Heart right ventricle (tissue), 16 donors: ENCODE measurements at places on chromosomes 2 and 18. TPM values are rescaled to one million over a fixed set of nuclear protein-coding genes. Genes with fewer than 3 reads are reported as not detected.

Gene DRC1
- 0.17 TPM for total RNA-seq

Gene KIAA2012
- not detected for total RNA-seq

DNA sequence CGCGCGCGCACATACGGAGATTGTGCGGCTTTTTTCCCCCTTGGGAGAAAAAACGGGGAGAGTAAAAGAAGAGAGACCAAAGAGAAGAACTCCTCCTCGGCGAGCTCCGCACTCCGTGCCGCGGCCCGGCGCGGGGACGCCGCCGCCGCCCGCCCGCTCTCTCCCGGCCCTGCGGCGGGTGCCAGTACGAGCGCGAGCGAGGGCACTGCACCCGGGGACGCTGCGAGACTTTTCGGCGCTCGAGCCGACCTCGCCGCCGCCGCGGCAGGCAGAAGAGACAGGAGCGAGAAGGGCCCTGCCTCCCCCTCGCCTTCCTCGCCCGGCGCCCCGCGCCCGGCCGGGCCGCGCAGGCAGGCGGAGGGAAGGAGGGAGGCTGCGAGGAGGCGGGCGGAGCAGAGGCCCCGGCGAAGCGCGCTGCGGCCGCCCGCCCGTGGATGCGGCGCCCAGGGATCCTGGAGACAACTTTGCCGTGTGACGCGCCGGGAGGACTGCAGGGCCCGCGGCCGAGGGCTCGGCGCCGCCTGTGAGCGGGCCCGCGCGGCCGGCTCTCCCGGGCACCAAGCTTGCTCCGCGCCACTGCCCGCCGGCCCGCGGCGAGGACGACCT is 857 bp upstream of the INHBB start:
- DNase-seq = no peak

GRCh38 chr2:63488118-63488713 is 100.1 kb downstream of the WDPCP start:
- no peak for DNase-seq

Gene NEUROD1
- not detected for total RNA-seq

DNA sequence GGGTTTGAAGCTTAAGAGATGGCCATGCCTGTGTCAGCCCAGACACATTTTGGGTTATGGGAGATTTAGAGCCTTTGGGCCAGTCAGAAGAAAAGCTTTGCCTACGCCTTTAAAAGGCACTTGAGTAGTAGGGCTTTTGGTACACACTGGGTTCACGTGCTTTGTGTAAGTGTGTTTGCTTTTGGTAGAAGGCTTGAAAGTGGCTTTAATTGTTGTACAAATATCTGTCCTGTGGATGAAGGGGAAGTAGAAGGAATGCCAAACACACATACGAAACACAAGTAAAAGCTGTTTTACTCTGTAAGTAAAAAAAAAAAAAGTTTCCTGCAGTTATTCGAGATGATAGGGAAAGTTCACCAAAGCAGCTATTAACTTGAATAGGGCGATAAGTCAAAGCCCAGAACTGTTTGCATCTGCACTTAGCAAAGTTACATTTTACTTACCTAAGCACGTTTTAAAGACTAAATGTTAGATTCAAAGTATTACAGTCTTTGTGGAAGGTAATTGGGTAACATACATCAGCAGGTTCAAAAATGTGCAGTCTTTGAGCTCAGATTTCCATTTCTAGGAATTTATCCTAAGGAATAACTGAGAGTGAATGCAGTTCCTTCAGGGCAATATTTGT is 75.4 kb downstream of the STK25 start:
- DNase-seq = no peak

DNA sequence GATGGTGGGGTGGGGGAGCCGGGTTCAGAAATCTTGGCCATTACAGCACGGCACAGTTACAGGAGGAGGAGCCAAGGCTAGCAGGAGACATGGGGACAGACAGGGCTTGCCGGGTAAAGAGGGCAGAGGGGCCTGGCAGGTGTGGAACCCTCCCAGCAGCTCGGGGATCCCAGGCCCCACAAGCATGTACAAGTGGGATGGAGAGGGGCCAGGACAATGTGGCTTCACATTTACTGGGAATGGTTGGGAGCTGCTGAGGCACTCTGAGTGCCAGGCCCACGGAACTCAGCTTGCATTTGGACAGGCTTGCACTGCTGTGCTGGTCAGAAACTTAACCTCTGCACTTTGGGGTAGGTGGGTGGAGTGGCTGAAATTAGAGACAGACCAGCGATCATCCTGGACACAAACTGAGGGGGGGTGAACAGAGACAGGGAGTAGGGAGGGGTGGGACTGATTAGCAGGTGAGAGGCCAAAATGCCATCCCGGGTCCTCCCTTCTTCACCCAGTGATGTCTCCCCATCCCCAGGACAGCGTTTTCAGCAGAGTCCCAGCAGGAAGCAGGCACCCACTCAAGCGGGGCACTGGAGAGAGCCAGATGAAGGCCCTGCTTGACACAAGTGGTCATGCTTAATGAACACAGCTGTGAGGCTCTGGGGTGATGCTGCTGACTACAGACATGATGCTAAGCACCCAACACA is 9.6 kb downstream of the PER2 start:
- no peak for DNase-seq

Gene GPR55
- not detected for total RNA-seq

DNA sequence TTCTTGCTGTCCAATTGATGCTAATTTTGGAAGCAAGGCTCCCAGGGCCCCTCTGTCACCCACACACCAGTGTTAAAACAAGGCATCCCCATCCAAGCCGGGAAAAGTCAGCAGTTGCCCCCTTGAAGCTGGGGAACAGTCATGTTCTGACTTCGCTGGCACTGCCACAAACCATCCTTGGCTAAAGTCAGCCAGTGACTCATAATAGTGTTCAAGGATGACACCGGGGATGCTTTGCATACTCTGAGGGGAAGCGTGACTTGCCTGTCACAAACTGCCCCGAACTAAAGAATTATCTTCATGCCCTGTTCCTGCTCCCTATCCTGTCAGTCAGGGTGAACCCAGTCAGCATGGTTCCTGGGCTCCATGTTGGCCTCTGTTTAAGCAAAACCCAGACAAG is 37.0 kb downstream of the TGFA start:
- no peak for DNase-seq

- DNase-seq = no peak
Measured at GRCh38 chr2:9654452-9655100, 23.8 kb upstream of the YWHAQ start.

- DNase-seq = no peak
Measured at GRCh38 chr2:83561592-83561991, 897.5 kb downstream of the SUCLG1 start.

DNA sequence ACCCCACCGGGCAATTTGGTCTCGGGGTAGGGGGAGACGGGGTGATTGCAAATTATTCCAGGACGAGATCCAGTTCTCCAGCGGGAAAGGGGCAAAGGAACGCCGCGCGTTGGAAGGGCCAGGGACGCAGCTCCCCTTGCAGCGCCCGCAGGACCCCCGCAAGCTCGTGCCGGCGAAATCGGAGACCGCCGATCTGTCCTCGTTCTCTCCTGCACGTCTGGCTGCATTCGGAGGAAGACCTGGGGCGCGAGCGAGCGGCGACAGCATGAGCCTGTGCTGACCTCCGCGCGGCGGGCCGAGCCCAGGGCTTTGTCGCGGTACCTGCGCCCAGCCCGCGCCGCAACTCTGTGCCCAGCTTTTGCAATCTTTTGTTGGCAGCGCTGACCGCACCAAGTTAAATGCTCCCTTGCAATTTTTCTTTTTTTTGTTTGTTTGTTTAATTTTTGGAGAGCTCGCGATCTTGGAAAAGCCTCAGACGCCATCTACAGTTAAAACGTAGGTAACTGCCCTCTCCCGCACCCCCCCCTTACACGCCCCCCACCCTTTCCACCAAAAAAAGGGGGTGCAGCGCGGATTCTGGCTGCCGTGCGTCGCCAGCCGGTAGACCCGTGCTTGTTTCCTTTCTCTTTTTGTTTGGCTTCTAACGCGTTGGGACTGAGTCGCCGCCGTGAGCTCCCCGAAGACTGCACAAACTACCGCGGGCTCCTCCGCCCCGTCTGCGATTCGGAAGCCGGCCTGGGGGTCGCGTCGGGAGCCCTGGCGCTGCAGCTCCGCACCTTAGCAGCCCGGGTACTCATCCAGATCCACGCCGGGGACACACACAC is 667 bp downstream of the TRIB2 start:
- peak; percentile 72 for DNase-seq

- peak; percentile 36 for DNase-seq
Measured at GRCh38 chr2:191811807-191812602, 34.9 kb downstream of the CAVIN2 start.

DNA sequence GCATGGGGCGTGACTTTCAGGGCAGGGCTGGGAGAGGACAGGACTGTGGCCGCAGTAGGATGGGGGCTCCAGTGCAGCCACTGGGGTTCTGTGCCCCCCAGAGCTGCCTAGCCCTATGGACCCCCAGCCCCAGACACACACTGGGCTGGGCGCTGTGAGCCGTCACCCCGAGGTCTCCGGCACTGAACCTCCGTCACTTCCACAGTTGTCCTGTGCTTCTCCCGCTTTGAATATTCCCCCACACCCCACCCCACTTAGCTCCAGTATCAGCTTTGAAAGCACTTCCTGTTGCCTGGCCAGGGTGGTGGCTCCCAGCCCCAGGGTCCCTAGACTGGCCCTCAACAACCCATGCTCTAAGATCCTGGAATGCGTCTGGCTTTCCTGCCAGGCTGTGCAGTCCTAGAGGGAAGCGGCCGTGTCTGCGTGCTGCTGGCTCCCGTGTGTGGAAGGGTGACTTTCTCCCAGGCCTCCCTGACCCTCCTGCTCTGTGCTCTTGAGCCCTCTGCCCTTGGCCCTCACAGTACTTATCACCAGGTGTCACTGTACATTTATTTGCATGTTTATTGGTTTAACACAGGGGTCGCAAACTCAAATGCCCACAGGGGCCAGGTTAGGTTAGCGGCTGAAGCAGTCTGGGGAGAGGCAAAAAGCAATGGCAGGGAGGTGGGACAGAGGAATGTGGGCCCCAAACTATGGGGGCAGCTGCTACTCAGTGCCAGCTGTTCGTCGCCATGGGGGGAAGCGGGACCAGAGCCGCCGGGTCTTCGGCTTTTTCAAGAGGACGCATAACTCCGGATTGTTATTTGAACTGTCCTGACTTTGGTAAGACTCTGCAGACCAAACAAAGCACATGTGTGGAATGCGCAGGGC is 9.9 kb downstream of the OBSL1 start:
- DNase-seq = no peak

Gene ITPRIPL1
- total RNA-seq = 0.61 TPM

- no peak for DNase-seq
Measured at GRCh38 chr2:170922634-170923494, 6.2 kb upstream of the GORASP2 start.

- no peak for DNase-seq
Measured at GRCh38 chr18:9542924-9543323, 67.6 kb downstream of the RALBP1 start.

DNA sequence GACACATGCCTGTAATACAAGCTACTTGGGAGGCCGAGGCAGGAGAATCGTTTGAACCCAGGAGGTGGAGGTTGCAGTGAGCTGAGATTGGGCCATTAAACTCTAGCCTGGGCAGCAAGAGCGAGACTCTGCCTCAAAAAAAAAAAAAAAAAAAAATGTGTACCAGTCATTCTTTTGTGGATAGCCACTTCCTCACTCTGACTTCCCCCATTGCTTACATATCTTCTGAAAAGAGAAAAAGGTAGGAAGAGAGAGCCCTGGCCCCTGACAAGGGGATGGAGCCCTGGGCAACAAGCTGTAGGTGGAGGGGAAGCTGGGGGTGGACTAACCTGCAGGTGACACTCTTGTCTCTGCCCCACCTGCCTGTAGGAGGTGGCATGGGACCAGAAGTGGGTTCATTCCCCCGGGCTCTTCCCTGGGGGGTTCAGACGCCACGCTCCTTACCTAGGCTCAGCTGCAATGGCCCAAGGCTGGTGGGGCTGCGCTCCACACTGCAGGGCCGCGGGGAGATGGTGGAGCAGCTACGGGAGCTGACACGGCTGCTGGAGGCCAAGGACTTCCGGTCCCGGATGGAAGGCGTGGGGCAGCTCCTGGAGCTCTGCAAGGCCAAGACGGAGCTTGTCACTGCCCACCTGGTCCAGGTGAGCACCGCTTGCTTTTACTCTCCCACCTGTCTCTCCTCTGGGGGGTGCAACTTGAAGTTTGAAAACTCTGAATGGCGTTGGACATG is 39.1 kb downstream of the PCARE start:
- no peak for DNase-seq

Gene WIPF1
- 14.2 TPM for total RNA-seq

Gene GKN2
- not detected for total RNA-seq

Gene ARHGEF33
- 0.32 TPM for total RNA-seq

DNA sequence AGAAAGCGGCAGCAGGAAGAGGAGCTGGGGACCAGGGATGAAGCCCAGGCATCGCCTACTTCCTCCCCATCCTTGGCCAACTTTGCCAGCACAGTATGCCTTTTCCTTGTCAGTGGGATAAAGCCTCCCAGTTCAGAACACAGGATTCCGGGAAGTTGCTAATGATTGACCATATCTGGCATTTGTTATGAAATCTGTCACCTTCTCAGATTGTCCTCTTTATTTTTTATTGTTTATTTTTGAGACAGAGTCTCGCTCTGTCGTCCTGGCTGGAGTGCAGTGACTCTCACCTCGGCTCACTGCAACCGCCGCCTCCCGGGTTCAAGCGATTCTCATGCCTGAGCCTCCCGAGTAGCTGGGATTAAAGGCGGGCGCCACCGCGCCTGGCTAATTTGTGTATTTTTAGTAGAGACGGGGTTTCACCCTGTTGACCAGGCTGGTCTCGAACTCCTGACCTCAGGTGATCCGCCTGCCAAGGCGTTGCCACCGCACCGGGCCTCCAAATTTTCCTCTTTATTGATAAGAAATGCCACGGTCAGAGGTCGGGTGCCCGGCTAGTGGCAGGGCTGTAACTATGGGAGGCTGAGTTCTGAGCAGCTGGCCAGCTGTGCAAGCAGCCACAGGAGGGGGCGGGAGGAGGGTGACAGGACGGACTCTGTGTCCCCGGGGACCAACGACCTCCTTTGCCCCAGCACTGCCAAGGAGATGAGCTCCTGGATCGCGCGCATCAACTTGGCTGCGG is 24.4 kb downstream of the PSD4 start:
- DNase-seq = no peak

GRCh38 chr2:217685255-217685605 is 317.6 kb downstream of the TNS1 start:
- DNase-seq = peak; percentile 14

DNA sequence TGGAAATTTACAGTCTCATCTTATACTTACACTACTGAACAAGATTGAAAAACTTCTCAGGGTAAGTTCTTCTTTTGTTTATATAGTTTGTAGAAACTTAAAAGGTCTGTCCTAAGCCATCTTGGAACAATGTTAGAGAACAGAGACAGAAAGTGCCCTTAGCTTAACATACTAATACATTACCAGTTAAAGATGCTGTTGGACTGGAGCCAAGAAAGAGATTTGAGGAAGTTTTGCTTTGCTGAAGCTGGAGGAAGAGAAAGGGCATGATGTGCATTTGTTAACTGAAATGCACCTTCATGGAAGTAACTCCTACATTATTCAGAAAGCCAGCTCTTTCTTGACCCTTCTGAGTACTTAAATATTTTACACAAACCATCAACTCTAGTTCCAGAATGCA is 66.5 kb upstream of the TNFRSF11A start:
- DNase-seq = no peak
